ENCODE measurements at places on chromosomes 1 and 21. TPM values are rescaled to one million over a fixed set of nuclear protein-coding genes. Genes with fewer than 3 reads are reported as not detected.
A peak's percentile ranks its signal among the peaks of the same experiment; 100 is the strongest.

DNA sequence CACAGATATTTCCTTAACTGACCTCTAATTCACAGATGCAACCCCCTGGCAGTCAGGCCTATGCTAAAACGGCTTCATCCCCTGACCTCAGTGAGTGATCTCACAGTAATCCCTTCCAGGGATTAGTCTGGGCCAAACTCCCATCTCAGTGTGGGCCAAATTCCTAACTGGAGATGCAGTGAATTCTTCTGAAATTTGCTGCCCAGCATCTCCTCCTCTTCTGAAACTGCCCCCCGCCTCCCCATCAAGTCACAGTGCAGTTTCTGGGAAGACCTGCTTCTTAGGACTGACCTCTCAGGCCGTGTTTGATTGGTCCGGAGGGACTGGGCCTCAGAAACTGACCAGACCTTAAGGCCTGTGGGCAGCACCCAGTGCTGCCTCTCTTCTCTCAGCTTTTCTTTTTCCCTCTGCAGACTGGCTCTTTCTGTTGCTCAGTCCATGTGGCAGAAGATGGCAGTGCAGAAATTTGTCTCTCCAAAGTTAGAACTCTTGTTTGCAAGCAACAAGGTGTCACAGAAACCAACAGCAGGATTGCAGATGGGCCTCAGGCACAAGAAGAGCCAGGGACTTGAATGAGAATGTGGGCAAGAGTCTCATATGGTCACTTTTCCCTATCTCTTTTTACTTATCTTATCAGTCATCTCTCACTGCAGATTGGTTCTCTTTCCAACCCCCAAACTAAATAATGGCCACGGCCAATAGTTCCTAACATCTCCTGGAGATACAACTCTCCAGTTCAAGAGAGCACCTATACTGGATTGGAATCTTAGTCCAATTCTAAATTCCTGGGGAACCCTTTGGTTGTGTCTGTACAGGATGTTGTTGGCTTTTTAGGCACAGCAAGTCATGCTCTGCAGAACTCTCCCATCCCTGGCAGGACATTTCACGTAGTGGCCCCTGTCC is 95.5 kb upstream of the RALGPS2 start:
- no peak for DNase-seq

- no peak for DNase-seq
Observed at GRCh38 chr1:95371666-95372282, 137.8 kb downstream of the RWDD3 start.

GRCh38 chr1:45854724-45855123 is 51.3 kb downstream of the MAST2 start:
- DNase-seq, result no peak

GRCh38 chr1:194830387-194830786 is 1644.0 kb upstream of the B3GALT2 start:
- no peak for DNase-seq

- no peak for DNase-seq
Observed at GRCh38 chr1:65209005-65209885, 61.2 kb downstream of the AK4 start.

- DNase-seq, result peak; percentile 81
Observed at GRCh38 chr1:1371746-1372711, 3.0 kb downstream of the AURKAIP1 start.

DNA sequence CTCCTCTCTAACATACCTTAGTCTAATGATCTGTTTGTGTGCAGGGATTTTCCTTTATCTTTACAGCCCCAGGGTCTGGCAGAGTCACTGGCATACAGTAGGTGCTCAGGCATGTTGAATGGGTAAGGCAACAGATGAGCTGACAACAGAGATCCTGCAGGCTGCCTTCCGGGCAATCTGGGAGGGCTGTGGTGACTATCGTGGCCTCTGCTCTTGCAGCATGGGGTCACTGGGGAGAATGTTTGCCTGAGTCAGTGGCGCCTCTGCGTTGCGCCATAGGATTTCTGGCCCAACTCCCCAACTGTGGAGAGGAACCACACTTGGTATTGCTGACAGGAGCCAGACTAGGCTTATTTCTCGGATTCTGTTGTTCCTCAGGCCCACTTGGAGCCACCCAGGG is 93.8 kb downstream of the LAMC2 start:
- DNase-seq, result no peak

GRCh38 chr1:190029441-190029840 is 448.2 kb downstream of the BRINP3 start:
- DNase-seq, result no peak

- peak; percentile 21 for DNase-seq
Observed at GRCh38 chr1:117735045-117735992, 129.5 kb downstream of the TENT5C start.

DNA sequence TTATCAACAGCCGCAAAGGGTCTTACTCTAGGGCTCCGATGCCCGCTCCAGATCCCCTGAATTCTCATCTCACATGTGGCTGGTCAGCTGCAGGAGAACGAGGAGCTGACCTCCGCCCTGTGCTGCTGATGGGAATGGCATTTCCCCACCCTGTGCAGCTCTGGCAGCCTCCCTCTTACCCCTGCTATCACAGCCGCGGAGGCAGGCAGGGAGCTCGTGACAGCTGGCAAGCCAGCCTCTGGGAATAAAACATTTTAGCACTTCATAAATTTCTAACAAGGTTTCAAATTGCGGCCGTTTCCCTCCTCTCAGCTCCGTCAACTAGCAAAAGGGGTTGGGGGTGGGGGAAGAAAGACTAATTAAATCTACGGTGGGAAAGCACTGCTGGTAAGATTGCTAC is 81.1 kb downstream of the DSCAM start:
- DNase-seq, result no peak

- no peak for DNase-seq
Observed at GRCh38 chr21:45948576-45949141, 32.9 kb upstream of the COL6A1 start.

DNA sequence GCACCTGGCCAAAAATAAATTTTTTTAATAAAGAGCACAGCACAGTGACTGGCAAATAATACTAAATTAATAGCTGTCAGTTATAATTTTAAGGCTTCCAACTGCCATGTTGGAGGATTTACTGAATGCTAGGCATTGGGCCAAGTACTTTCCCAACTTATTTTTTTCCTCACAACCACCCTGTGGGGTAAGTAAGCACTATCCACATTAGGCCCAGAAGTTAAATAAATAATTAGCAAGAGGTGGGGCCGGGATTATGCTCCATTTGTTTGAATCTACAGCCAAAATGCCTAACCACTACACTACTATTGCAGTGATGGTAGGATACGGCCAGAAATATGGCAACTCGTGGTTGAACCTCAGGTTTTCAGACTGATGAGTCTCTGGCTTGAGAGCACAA is 4.6 kb upstream of the TRNAU1AP start:
- DNase-seq, result no peak

Gene APP
- total RNA-seq, result 50.9 TPM

Gene LCE4A
- total RNA-seq, result not detected

Gene ALX3
- total RNA-seq, result not detected

Gene RIMS3
- 1.1 TPM for total RNA-seq

Gene ACADM
- total RNA-seq, result 57.4 TPM

DNA sequence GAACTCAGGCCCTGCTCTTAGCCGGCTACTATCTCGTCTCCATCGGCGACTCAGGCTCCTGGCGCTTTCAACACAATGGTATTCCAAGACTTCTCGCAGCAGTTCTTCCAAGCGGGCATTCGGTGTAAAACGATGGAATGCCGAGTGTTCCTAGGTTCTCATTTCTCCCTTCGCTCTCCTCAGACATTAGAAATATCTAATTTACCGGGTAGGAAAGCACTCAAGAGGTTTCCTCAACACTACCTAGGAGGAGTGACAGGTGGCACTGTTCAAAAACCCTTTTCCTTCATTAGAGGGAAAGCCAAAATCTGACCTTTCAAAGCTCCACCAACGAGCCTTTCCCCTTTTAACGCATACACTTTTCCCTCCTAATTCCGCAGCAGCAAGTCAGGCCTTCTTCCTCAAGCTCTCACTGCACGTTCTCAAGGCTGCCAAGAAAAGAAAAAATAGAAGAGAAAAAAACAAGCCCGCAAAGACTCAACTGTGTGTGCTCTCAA is 601 bp downstream of the UBE2G2 start:
- no peak for DNase-seq

GRCh38 chr1:169701261-169702005 is 10.0 kb downstream of the SELL start:
- DNase-seq, result no peak

GRCh38 chr1:207006914-207007313 is 25.6 kb downstream of the C1orf116 start:
- no peak for DNase-seq

DNA sequence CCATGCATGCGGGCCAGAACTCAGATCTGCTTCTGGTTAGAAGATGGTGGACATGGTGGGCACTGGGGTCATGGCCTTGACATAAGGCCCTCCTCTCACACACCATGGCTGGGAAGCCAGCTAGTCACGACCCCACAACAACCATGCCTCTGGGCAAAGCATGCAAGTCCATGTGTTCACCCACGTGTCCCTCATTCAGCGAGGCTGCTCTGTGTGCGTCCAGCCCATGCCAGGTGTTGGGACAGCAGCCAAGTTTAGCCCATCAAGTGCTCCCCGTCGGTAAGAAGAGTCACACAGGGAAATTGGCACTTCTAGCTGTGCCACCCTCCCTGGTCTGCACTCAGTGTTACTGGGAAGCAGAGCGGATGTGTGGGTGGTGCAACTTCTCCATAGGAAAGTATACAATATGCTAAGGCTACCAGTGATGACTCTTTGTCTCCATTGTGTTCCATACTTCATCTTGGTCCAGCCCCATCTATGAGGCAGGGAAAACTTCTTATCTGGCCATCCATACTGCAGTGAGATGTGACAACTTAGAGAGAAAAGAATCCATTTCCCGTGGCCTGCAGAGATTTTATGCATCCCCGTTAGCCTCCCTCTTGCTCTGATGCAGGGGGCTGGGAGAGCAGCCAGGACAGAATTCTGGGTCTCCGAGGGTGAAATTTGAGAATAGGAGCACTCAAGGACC is 198.0 kb downstream of the GRIK3 start:
- DNase-seq, result no peak

Data from activated naive CD8-positive, alpha-beta T cell treated with anti-CD3 and anti-CD28 coated beads for 36 hours (primary cell).